ENCODE measurements at places on chromosomes 5 and 9.

- DNase-seq: no peak
These were observed 644 bp upstream of the CTNNAL1 start for GRCh38 chr9:109013679-109014607.

DNA sequence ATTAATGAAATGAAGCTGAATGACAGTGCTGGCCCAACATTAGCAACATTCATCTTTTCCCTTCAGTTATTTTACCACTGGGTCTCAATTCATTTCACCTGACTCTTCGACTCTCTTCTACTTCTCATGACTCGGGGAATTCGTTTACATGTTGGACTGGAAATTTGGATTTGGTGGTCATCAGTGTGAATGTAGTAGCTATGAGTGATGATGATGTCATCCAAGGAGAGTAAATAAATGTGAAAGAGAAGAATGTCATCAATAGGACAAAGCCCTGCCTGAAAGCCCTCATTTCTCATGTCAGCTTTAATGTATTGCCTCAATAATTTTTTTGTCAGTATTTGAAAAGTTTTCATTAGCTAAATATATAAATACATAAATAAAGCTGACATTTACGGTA, 21.9 kb upstream of the CFAP95 start:
- DNase-seq: no peak

DNA sequence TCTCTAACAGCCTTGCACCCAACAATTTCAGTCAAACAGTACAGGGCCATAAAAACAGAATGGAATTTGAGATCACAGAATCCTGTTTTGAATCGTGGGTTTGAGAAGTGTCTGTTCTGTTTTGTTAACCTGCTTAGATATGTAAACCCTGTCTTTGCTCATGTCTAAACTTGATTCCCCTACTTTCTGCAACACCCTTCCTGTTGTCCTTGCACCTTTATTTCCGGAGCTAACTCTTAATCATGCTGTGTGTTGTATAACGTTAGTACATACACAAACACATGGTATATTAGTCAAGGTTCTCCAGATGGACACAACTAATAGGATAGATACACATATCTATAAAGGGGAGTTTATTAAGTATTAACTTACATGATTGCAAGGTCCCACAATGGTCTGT, 2229.2 kb upstream of the C9orf72 start:
- DNase-seq: no peak

DNA sequence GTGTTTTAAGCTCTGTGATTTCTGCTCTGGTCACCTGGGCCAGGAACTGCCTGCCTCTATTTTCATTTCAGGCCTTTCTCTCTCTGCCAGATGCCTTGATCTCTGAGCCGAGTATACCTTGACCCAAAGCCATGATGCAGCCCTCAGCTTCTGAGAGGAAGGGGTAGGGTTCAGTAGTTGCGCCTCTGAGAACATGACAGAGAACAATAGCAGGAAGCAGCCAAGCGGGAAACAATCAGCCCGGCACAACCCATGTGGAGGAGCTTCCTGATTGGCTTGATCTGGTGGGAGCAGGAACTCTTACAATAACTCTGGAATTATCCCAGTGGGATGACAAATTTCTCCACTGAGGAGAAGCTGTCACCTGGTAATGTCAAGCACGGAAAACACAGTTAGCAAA, 127.4 kb downstream of the PALM2AKAP2 start:
- no peak for DNase-seq

DNA sequence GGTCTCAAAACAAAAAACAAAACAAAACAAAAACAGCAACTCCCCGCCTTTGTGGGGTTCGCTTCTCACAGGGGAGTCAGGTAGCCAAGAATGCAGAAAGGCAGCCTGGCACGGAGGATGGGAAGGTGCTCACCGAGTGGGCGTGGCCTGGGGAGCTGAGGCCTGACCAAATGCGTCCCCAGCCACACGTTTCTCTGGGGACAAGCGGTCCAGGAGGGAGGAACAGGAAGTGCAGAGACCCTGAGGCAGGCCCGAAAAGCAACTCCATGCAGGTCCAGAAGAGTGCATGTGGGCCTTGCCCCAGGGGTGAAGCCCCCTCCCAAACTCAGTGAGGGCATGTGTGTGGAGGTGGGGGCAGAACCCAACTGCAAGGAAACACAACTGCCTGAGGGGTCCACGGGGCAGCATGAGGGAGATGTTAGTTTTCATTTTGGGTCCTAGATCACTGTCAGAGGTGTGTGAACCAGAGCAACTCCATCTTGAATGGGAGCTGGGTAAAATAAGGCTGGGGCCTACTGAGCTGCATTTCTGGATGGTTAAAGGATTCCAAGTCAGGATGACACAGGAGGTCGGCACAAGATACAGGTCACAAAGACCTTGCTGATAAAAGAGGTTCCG, 2.6 kb upstream of the UAP1L1 start:
- no peak for DNase-seq

- no peak for DNase-seq
These were observed 144.1 kb downstream of the CCDC171 start for GRCh38 chr9:15696979-15697378.

DNA sequence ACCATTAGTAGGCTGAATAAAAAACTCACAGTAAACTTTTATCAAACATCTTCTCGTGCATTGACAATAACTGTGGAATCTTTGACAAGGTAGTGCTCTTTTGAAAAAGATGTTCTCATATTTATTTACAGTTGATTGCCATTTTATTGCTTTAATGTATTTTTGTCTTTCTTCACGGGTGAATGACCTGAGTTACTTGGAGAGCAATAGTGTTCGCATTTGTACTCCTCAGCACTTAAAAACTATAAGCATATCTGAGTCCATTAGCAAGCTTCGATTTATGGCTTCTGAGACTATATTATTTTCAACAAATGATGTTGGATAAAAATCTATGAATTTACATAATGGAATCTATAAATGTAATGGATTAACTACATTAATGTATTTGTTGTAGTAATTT, 1012.3 kb downstream of the CDH9 start:
- no peak for DNase-seq

GRCh38 chr9:134923466-134923865, 5.8 kb upstream of the FCN1 start:
- DNase-seq: no peak

GRCh38 chr5:57692582-57693487, 210.2 kb upstream of the ACTBL2 start:
- DNase-seq: no peak

GRCh38 chr5:35884773-35885172, 28.1 kb downstream of the IL7R start:
- no peak for DNase-seq

DNA sequence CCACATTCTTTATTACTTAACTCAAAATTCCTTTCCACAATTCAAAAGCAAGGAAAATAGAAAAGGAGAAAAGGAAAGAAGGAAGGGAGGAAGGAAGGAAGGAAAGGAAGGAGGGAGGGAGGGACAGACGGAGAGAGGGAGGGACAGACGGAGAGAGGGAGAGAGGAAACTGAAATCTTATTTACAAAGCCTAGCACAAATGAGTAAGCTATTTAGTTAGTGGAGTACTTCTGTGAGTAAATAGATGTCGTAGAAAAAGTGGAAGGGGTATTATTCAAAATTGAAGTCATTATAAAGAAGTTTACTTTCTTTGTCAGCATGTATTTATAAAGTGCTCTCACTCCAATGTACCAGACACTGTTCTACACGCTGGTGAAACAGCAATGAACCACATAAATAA, 177.9 kb downstream of the CETN3 start:
- DNase-seq: no peak

DNA sequence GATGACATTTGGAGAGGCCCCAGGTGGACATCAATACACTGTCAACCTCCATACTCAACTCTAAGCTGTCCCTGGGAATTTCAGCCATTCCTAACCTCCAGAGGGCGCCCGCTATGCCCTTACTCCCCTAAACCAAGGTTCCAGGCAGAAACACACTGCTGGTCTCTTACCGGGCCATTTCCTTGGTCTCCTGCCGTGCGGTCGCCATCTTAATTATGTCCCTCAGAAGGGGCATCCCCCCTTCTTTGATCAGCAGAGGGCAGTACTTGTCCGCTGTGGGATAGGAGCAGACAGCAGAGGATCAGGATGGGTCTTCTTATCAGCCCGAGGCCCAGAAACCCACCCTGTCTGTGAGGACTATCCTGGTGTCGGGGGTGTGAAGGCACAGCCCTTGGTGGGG, 9.3 kb upstream of the ZDHHC12 start:
- DNase-seq: no peak

GRCh38 chr9:13863112-13863511, 450.8 kb downstream of the NFIB start:
- no peak for DNase-seq

GRCh38 chr5:78533356-78533755, 115.2 kb downstream of the LHFPL2 start:
- no peak for DNase-seq

DNA sequence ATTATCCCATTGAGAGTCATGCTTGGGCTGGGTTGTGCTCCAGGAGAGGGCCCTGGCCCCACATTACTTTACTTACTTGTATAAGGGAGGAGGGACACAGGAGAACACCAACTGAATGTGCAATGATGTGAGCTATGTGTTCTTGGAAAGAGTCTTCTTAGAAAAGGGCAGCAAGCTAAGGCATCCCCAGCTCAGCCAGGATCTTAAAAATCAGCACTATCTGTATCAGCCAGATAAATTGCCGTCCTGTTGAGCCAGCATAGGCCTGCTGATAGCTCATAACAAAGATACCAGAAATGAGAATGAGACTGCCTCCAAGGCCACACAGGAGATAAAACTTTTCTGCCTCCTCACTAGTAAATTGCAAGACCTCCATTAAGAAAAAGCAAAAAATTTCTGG, 357.5 kb downstream of the CAAP1 start:
- no peak for DNase-seq

DNA sequence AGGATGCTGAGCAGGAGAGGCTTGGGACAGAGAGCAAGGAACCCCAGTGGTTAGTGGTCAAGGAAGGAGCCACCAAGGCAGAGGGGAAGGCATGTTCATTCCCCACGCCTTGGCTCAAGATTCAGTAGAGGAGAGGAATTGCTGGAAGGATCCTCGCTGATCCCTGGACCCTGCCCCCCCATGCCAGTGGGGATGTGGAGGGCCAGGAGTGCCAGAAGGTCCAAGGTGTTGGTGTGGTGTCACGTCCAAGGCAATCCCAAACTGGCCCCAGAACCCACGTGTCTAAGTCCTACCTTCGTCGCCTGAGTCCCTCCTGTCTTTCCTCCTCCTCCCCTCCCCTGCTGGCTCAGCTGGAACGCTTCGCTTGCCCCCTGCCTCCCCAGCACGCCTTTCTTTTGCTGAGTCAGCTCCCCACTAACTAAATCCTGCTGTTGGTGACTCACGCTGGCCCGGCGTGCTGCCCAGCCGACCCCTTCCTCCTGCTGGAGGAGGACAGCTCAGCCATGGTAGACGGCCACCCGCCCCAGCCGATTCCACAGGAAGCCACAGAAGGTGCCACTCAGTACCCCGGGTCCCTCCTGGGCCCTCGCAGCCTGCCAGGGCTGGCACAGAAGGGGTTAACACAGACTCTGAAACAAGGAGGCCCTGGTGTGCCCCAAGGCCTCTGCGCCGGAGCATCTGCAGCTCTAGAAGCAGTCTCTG, 37.6 kb upstream of the ORM1 start:
- no peak for DNase-seq

DNA sequence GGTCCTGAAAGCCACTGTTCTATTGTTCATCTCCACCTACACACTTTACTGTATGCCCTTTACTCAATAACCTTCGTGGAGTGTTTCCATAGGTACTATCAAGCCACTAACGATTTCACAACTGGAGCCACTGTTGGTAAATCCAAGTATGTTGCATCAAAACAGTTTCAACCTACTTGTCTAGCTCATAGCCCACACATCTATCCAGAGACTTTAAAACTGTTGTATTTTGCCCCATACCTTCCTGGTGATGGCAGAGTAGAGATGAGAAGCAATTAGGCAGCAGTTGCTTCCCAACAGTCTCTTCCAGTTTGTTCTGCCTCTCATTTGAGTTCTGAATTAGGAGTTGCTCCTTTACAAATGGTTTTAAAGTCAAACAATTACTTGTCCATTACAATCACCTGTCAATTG, 607 bp downstream of the FAXDC2 start:
- DNase-seq: no peak

DNA sequence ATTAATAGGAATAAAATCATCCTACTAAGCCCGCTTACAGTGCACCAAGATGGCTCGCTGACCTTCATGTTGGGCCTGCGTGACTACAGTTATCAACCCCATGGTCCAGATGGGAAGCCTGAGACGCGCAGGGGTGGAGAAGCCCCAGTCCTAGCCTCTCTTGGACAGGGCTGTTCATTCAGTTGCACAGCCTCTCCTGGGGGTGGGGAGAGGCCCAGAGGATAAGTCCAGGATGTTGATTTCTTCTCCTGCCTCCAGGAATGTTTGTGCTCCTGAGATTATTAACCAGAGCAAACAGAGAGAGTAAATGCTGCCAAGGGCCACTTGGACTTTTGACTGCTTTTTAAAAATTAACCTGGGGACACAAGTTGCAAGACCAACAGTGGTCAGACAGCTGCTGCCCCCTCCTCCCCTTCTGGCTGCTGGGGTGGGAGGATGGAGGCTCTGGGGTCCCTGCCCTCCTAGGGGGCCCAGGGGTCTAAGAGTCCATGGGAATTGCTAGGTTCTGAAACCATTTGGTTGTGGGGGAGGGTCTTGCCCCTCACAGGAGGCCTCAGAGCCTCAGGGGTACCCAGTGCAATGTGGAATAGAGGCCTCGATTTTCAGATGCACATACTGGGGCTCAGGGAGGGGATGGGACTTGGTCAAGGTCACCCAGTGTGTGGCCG, 2.8 kb upstream of the AMBP start:
- no peak for DNase-seq

GRCh38 chr9:112846528-112847488, 43.9 kb downstream of the SLC46A2 start:
- DNase-seq: no peak

DNA sequence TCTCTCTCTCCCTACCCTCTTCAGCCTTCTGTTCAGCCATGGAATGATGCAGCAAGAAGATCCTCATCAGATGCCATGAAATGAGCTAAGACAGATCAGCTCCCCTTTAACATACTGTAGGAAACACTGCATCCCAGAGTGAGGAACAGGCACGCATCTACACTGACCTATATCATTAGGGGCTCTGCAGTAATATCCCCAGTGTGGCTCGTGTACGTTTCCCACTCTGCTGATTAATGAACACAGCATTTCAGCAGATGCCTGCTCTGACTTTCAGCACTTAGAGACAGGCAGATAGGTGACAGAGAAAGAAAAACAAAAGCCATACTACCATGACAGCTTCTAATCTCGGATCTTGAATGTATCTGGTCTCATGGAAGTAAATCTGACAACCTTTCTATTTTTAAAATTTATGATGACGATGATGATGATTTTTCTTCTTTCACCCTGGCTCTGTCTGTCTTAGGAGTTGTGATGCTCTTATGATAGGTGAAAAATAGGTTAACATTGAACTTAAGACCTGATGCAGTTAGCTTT, 750.3 kb downstream of the CDH12 start:
- no peak for DNase-seq
